Activated T-cell treated with anti-CD3 and anti-CD28 coated beads, Interleukin-2, amount 50 U/mL, for 72 hours (primary cell): ENCODE measurements at places on chromosomes 11 and 22. TPM values are rescaled to one million over a fixed set of nuclear protein-coding genes. Genes with fewer than 3 reads are reported as not detected.

MUC6 gene
- not detected for total RNA-seq

DNA sequence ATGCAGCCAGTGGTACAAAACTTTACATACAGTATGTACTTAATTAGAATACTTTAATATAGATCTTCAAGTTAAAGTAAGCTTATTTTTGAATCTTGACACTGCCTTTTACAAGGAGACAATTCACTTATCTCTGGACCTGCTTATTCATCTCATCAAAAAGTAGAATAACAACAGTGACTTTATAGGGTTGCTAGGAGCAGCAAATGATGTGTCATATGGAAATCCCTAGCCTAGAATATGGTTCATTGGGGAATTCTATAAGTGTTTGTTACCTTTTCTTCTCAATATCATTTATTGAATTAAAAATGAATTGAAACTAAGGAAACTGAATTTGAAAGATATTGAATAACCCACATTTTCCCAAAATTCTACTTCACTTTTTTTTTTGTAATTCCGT is 45.0 kb upstream of the FIBIN start:
- H3K27me3 ChIP-seq = no peaks in the 10 kb centered on the region
- H3K27ac ChIP-seq = no peak overlapping the region
- no peak overlapping the region for H3K4me3 ChIP-seq

- H3K27me3 ChIP-seq = no peaks in the 10 kb centered on the region
- H3K4me3 ChIP-seq = peak overlapping the region; percentile 75
- H3K4me1 ChIP-seq = peaks cover 35% of the 10 kb centered on the region
- DNase-seq = peak; percentile 83
- H3K36me3 ChIP-seq = no peaks in the 10 kb centered on the region
Observed at GRCh38 chr22:17258015-17258787, 39.0 kb upstream of the ADA2 start.

GRCh38 chr11:7514099-7514591 is 346 bp downstream of the PPFIBP2 start:
- H3K4me1 ChIP-seq = peaks cover 57% of the 10 kb centered on the region
- peak; percentile 21 for DNase-seq
- peak overlapping the region; percentile 95 for H3K27ac ChIP-seq
- H3K4me3 ChIP-seq = peak overlapping the region; percentile 92
- no peaks in the 10 kb centered on the region for H3K36me3 ChIP-seq

GRCh38 chr11:108752297-108752751 is 87.5 kb downstream of the DDX10 start:
- DNase-seq = no peak
- H3K27me3 ChIP-seq = no peaks in the 10 kb centered on the region
- H3K4me1 ChIP-seq = peaks cover 38% of the 10 kb centered on the region
- H3K4me3 ChIP-seq = peak overlapping the region; percentile 25

RIBC2 gene
- 7.6 TPM for total RNA-seq

OR8G1 gene
- total RNA-seq = not detected

TYR gene
- not detected for total RNA-seq

- peak overlapping the region; percentile 80 for H3K4me3 ChIP-seq
- no peaks in the 10 kb centered on the region for H3K27me3 ChIP-seq
- peak; percentile 79 for DNase-seq
- peaks cover 3% of the 10 kb centered on the region for H3K36me3 ChIP-seq
- H3K4me1 ChIP-seq = peaks cover 93% of the 10 kb centered on the region
Observed at GRCh38 chr11:48055292-48056132, 75.2 kb downstream of the PTPRJ start.

- peaks cover 18% of the 10 kb centered on the region for H3K4me1 ChIP-seq
- no peak overlapping the region for H3K27ac ChIP-seq
- no peaks in the 10 kb centered on the region for H3K36me3 ChIP-seq
- DNase-seq = no peak
- H3K27me3 ChIP-seq = no peaks in the 10 kb centered on the region
Observed at GRCh38 chr11:74412321-74412720, 14.1 kb upstream of the PGM2L1 start.

MOV10L1 gene
- 0.25 TPM for total RNA-seq

MLC1 gene
- not detected for total RNA-seq

CABP4 gene
- total RNA-seq = 8.9 TPM

DNA sequence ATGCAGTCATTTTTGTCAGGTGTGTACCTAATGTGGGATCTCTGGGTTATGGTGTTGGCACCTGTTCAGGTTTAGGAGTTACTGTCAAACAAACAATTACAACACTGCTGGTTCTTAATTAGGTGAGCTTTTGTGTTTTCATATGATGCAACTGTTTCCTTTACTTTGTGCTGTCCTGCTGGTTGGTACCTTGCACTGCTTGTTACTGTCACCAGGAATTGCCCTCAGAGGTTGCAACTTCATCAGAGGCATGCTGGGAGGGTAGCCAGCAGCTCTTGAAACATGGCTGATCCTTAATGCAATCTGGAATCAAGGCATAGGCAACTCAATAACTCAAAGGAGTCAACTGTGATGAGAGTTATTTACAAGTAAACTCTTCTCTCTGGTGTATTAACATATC is 400.3 kb downstream of the MIAT start:
- DNase-seq = no peak
- H3K4me1 ChIP-seq = no peaks in the 10 kb centered on the region
- peaks cover 21% of the 10 kb centered on the region for H3K27me3 ChIP-seq
- no peaks in the 10 kb centered on the region for H3K36me3 ChIP-seq

DNA sequence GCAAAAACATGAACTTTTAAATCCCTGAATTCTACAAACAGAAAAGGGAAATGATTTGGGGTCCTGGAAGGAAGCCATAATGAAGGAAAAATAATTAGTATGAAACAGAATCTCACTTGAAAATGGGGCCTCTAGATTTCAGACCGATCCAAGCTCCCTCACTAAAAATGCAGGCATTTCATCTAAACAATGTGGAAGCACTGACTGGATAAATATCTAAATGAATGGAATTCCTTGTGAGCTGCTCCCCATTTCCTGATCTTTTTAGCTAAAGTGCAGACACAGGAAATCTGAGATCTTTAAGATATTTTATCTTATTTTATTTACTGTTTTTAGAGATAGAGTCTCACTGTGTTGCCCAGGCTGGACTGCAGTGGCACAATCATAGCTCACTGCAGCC is 1255.8 kb downstream of the LRRC4C start:
- no peak for DNase-seq
- no peaks in the 10 kb centered on the region for H3K4me1 ChIP-seq
- no peaks in the 10 kb centered on the region for H3K27me3 ChIP-seq

DNA sequence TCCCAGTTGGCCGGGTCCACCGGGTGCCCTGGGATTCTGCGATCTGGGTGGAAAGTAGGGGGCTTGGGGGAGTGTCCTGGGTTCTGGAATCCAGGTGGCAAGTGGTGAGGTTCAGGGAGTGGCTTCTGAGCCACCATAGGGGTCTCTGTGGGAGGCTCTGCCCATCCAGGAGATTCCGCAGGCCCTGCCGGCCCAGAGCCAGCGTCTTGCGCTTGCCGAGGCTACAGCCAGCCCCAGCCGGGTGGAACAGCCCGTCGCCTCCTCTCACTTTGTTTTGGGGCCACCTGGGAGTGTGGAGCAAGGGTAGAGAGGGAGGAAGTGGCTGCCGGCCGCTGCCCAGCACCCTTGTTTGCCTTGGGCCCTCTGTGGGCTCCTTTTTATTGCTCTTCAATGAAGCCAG is 60.6 kb upstream of the PPP6R3 start:
- H3K36me3 ChIP-seq = no peaks in the 10 kb centered on the region
- H3K27me3 ChIP-seq = no peaks in the 10 kb centered on the region
- no peaks in the 10 kb centered on the region for H3K4me1 ChIP-seq
- no peak overlapping the region for H3K4me3 ChIP-seq
- DNase-seq = no peak
- no peak overlapping the region for H3K27ac ChIP-seq

TP53AIP1 gene
- 0.14 TPM for total RNA-seq

- DNase-seq = no peak
- no peaks in the 10 kb centered on the region for H3K4me1 ChIP-seq
- H3K4me3 ChIP-seq = no peak overlapping the region
- no peaks in the 10 kb centered on the region for H3K27me3 ChIP-seq
- H3K36me3 ChIP-seq = no peaks in the 10 kb centered on the region
Observed at GRCh38 chr11:100220801-100221200, 466.3 kb upstream of the ARHGAP42 start.

- peaks cover 2% of the 10 kb centered on the region for H3K36me3 ChIP-seq
- no peaks in the 10 kb centered on the region for H3K27me3 ChIP-seq
- H3K27ac ChIP-seq = no peak overlapping the region
- H3K4me3 ChIP-seq = no peak overlapping the region
- no peaks in the 10 kb centered on the region for H3K4me1 ChIP-seq
Observed at GRCh38 chr11:80843266-80843974, 1402.6 kb upstream of the TENM4 start.
